ENCODE measurements at places on chromosomes 13 and 19.
A peak's percentile ranks its signal among the peaks of the same experiment; 100 is the strongest.

GRCh38 chr13:48502601-48503319, 30.1 kb downstream of the RCBTB2 start:
- DNase-seq, result no peak

DNA sequence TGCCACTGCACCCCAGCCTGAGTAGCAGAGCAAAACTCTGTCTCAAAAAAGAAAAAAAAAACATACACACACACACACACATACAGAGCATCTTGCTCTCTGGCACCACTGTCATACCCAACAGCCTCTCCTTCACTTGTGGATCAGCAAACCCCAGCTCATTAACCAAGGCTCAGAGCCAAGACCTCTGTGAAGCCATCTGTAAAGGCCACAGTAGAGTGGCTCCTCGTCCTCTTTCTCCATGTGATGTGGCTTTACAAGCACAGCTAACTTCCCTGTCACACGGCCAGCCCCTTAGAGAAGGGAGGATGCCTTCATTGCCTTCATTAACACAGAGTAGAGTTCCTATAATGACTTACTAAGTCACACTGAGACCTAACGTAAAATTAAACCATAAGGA, 62.7 kb upstream of the LSM14A start:
- no peak for DNase-seq

GRCh38 chr19:6524311-6524710, 6.5 kb upstream of the TNFSF9 start:
- DNase-seq, result no peak

DNA sequence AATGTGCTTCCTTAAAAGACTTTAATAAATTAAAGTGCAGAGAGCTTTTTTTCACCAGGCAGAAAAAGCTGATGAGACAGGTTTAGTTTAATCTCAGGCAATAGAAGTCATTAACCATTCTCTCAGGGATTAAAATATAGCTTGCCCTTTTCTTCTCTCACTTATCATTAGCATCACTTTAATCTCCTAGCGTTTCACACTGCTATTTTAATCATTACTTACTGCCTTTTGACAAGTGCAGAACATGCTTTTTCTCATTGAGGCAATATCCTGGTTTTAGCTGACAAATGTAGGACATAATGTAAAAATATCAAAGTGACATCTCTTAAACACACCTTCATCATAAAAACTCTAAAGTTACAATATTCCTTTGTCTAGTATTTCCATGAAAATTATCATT, 94.6 kb downstream of the DACH1 start:
- DNase-seq, result no peak

DNA sequence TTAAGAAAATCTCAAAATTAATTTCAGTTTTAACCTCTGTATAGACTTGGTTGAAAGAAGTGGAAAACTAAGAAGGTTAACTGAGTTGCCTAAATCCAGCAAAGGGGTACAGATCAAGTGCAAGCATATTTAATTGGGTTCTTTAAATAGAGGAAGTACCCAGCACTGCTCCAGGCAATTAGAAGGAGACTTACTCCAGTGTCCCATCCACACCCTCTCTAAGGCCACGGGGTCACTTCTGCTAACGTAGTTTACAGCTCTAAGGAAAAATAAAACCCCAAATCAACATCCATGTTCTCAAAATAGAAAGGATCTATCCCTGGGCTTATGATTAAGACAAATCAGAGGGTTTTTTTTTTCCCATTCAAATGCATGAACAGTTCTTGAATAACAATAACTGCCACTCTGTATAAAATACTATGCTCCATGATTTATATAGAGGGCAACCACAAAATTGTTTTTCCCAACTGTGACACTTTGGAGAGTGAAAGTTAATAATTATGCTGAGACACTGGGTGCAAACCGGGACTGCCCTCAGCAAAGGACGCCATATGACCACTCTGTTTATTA, 4.6 kb downstream of the FRY start:
- no peak for DNase-seq

DNA sequence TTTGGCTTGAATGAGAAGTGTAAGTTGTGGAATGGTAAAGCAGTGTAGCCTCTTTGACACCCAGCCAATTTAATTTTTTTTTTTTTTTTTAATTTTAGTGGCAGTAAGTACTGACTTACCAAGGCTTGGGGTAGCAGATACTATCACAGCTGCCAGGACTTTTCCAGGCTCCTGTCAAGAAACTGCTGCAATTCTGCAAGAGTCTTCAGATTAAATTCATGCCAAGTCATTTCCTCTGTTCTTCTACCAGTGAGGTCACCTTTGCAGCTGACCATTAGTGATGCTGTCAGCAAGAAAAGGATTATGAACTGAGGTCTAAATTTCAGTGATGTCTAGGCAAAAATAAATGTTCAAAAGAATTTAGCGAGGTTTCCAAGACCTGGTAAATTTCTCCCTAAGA, 91.2 kb downstream of the GGACT start:
- no peak for DNase-seq

- DNase-seq, result no peak
These were observed 5.3 kb downstream of the FAM216B start for GRCh38 chr13:42786715-42787114.

GRCh38 chr13:22061371-22061805, 390.5 kb downstream of the FGF9 start:
- DNase-seq, result peak; percentile 60

- DNase-seq, result no peak
These were observed 6.4 kb downstream of the ZNF787 start for GRCh38 chr19:56114778-56115110.

DNA sequence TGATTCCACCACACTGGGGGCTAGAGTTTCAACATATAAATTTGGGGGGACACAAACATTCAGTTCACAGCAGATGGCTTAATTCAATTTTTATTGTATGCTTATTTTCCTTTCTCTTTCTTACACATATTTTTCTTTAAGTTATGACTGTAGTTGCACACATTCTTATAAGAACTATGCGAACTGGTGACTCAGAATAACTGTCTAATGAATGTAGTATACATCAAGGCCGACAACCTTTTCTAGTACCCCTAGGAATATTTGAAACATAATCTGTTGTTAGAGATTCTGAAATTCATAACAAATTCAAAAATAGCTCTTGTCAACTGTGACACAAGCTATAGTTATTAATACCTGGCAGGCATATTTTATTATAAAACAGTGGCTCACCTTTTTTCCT, 695.6 kb downstream of the PCDH9 start:
- DNase-seq, result no peak

DNA sequence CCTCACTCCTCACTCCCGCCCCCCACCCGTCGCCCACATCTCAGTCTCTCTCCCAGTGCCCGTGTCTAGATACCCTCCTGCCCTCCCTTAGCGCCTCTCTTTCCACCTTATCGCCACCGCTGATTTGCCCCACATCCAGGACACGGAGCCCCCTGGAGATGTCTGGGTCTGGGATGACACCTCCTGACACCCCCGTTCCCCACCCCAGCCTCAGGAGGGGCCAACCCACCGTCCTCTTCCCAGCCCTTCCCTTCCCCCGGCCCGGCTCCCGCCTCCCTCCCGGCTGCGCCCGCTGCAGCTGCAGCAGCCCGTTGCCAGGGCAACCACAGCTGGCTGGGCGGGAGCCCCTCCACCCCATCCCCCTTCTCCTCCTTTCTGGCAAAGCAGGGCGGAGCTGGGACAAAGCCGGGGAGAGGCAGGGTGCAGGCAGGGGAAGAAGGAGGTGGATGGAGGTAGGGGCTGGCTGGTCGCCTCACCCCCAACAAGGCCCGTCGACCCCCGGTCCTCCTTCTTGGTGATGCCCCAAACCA, 13.5 kb downstream of the DPF1 start:
- no peak for DNase-seq
